GM13976 (cell line): ENCODE measurements at places on chromosomes 5 and 9.

DNA sequence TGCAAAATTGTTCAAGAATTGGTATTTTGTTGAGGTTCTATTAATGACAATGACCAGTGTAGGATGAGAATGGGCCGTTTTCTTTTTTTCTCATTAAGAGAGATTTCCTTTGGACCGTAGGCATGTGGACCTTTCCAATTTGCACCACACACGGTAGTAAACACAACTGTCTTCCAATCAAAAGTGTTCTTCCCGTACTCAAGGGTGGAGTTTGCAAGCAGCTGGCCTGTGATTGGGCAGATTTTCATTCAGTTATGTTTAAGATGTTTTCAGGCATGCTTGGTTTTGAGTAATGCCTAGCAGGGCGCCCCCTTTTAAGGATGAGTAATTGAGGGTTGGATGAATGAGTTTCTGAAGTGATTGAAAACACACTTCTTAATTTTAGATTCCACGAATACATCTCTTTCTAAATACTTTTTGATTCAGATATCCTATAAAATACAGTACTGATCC, 2.5 kb downstream of the KDM3B start:
- DNase-seq = peak; percentile 75

- DNase-seq = no peak
Observed at GRCh38 chr5:146032911-146033310, 72.5 kb downstream of the PLAC8L1 start.

DNA sequence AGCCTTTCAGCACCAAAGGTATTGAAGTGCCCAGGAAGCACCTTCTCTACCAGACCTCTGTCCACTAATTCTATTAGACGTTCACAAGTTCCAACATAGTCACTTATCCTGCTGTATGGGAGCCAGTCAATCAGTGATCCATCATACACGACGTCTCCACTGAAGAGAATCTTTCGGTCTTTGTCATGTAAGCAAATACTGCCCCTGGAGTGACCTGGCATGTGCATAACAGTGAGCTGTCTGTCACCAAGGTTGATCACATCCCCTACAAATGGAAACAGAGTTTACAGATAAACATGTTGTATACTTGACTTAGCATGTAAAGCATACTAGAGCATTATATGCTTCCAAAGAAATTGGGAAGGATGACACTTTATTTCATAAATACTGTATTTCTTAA, 13.3 kb downstream of the MBLAC2 start:
- no peak for DNase-seq

- no peak for DNase-seq
Observed at GRCh38 chr5:92560698-92561401, 1020.2 kb downstream of the NR2F1-AS1 start.

DNA sequence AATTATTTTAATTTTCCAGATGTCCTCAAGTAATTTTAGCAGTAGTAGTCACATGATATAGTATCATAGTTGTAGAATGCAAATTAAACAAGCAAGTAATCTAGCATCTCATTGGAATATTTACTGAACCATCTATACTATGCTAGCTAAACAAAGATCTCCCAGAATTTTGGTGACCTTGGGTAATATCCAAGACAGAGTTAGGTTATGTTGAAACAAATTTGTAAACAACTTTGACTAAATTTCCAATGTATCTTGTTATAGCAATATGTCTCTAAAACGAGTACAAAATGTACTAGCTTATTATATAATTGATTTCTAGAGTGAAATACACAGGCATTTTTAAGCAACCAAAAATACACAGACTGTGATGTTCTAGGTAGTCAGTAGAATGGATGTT, 41.5 kb downstream of the VCAN start:
- no peak for DNase-seq
